Right hindlimb (tissue), 1 donor: ENCODE measurements at places on chromosomes 2 and 18.

- DNase-seq, result no peak
Observed at GRCh38 chr2:170339750-170340692, 162.1 kb downstream of the MYO3B start.

DNA sequence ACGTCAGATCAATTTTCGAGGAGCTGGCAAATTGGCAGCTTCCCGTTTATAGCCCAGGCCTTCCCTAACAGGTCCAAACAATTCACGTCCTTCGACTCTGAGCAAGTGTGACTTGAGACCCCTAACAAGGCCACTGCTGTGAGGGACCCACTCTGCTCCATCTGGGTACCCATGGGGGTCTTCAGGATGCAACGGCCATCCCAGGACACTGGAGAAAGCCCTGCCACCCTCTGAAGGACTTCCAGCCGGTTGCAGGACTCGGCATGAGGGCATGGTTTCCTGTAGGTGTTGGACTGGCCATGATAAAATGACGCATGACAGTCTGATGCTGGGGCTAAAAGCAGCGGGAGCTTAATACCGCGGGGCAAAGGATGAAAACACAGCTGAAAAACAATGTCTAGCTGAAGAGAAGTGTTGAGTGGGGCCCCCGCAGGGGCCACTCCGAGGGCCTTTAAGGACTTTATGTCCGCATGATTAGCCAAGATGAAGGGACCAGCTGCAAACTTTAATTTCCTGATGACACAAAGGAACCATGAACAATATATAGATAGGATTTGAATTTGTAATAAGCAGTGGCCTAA lies 113.3 kb upstream of the ZNF521 start:
- DNase-seq, result no peak

- DNase-seq, result no peak
Observed at GRCh38 chr2:212180408-212181083, 358.1 kb downstream of the ERBB4 start.

GRCh38 chr2:178142274-178143065 lies 30.2 kb downstream of the RBM45 start:
- DNase-seq, result no peak

DNA sequence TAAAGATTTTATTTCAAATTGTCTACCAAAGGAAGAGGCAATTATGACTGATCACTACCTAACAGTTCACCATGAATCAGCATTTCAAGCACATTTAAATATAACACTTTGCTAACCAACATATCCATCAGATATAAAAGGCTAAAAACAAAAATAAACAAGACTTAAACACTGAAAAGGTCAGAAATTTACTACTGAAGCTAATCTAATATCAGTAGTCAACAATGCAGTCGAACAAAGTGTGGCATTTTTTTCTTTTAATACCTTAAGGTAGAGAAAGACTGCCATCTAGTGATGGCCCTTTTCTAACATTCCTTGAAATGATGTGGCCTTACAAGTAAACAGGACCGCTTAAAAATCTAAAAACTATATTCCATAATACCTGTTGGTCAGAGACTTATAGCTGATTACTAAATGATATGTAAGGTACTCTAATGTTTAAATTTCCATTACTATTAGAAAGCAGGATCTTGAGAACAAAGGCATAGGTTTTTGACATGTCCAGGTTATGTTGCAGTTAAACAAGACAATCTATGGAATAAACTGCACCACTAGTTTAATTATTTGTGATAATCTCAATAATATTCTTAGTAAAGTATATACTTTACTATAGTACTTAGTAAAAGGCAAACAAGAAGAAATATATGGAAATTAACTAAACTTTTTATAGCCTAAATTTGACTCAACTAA lies 80.0 kb downstream of the EXOC6B start:
- DNase-seq, result no peak

GRCh38 chr2:235270956-235271355 lies 222.9 kb upstream of the AGAP1 start:
- DNase-seq, result no peak

GRCh38 chr2:20565623-20566236 lies 85.2 kb downstream of the HS1BP3 start:
- DNase-seq, result no peak

- no peak for DNase-seq
Observed at GRCh38 chr2:7022492-7023385, 105.5 kb downstream of the RNF144A start.

- no peak for DNase-seq
Observed at GRCh38 chr2:241538838-241539615, 19.5 kb upstream of the BOK start.

DNA sequence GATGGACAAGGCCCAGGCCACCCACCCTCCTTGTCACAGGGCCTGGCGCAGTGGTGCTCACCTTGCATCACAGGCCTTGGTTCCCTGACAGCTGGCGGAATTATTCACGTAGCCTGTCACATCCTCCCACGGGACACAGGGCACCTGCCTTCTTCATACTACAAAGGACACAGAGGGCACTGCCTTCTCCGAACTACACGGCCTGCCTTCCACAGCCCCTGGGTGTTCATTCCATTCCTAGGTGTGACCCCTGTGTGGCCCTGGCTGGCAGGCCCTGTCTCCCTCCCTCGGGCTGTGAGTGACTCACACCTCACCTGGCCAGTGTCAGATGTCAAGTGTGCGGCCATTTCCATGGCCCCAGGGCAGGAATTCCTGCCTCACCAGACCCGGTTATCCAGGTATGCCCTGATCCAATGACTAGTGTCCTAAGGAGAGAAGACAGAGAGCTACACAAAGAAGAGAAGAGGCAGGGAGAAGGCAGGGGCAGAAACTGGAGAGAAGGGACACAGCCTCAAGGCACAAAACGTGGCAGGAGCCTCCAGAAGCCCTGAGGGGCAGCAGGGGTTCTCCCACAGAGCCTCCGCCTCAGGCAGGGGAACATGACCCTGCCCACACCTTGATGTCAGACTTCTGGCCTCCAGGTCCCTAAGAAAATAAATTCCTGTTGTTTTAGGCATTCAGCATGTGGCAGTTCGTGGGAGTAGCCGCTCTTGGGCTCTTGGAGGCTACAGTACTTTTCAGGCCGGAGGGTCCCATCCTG lies 43.4 kb downstream of the MBP start:
- DNase-seq, result no peak

GRCh38 chr2:230335461-230335863 lies 8.5 kb downstream of the SP140L start:
- DNase-seq, result no peak

DNA sequence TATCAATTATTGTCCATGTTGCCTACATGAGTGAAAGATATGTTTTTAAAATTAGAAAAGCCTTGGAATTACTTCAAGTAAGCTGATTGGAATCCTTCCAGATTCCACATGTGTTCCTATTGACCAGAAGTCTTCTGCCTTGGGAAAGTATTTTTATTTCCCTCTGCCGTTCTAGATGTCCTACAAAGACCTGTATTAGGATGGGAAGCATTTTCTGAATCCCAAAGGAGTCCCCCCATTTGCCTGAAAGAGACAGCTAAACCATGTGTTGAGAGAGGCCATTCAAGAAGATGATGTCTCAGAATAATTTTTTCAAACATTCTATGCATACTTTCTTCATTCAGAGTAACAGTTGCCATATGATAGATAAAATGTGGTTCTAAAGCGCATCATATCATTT lies 19.0 kb upstream of the MYO1B start:
- no peak for DNase-seq

DNA sequence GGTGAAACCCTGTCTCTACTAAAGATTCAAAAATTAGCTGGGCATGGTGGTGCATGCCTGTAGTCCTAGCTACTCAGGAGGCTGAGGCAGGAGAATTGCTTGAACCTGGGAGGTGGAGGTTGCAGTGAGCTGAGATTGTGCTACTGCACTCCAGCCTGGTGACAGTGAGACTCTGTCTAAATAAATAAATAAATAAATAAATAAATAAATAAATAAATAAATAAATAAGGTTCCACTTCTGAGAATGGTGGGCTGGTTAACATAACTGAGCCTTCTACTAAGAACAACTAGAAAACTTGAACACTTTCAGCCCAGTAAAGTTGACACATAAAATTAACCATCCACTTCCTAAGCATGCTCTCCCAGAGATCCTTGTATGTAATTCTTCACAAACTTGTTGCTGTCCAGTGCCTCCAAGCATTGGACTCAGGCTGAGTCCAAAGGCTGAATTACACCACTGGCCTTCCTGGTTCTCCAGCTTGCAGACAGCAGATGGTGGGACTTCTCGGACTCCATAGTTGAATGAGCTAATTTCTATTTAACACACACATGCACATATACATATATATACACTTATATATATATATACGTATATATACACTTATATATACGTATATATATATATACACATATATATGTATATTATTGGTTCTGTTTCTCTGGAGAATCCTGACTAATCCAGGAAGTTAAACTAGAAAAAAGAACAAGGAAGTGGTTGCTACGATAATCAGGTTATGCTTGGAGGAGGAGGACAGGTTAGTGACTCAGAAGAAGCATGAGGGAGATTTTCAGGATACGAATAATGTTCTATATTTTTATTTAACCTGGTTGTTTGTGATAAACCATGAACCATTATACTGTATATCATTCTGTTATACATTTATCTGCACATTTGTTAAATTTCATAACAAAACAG lies 348.8 kb downstream of the METTL4 start:
- DNase-seq, result no peak

GRCh38 chr2:236916651-236917050 lies 169.0 kb upstream of the COPS8 start:
- no peak for DNase-seq

- DNase-seq, result no peak
Observed at GRCh38 chr18:59954241-59954640, 54.4 kb downstream of the PMAIP1 start.

DNA sequence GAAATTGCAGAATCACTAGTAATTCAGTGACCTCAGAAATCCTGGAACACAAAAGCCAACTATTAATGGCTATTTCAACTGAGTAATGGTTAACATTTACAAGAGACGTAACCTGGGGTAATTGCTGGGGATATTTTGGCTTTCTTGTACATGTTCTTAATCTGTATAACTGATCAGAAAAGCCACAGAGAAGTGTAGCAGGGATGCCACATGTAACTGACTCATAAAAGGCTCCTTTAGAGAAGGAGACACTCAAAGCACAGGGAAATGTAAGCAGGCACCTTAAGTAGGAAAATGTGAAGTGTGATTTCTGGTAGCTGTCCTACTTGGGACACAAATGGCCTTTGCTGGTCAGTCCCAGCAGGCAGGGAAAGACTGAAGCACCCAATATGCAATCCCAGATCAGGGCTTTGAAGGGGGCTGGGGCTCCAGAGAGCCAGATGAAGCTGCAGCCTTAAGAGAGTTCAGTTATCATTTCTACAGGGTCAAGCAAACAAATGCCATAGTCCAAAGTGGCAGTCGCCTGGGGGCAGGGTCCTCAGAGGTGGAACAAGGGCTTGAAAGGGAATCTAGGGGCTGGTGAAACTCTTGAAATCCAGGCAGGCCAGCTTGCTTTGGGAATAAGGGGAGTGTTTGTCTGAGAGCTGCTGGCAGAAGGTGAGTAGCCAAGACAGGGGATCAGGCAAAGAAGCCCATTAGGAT lies 7.2 kb upstream of the SPOPL start:
- no peak for DNase-seq

DNA sequence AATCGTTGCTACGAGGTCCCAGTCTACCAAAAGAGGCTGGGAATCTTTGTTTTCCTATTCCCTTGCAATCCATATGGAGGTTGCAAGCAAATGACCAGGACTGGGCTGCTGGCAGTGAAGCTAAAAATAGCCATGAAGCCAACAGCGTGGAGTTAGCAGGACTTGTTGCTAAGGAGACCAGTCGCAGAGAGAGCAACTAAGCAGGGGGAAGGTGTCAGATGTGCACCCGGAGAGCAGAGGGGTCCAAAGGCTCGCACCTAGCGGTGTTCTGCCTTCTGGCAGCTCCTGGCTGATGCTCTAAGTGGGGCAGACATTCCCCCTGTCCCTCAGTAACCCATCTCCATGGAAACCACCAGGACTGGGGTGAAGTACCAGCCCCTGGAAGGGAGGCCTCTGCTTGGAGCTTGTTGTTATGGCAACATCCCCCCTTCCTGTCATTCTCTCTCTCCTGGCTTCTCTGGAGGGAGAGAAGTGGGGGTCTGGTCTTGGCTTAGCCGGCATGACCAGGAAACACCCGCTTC lies 84.6 kb downstream of the DNMT3A start:
- peak; percentile 78 for DNase-seq

- DNase-seq, result no peak
Observed at GRCh38 chr18:37762076-37762621, 196.6 kb upstream of the CELF4 start.

- no peak for DNase-seq
Observed at GRCh38 chr18:24731158-24731557, 270.7 kb downstream of the HRH4 start.

- no peak for DNase-seq
Observed at GRCh38 chr18:1392865-1393734, 488.4 kb downstream of the ADCYAP1 start.

GRCh38 chr2:105775809-105776559 lies 31.3 kb downstream of the NCK2 start:
- DNase-seq, result no peak

GRCh38 chr2:217838409-217838831 lies 164.4 kb downstream of the TNS1 start:
- no peak for DNase-seq

DNA sequence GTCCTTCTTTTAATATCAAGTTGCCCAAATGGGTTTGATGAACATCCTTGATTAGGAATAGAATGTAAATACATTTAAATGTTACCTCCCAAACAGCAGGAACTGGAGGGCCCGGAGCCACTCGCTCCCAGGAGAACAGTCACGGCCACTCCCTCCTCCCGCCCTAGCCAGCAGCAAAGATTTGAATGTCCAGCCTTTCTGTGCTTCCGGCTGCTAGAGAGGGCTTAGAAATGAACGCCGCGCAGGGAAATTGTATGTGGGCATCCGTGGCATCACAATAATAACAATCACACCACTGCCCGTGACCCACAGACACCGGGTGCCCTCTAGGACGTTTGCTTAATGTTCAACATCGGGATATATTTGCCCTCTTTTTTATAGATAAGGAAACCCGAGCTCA lies 164.9 kb upstream of the SALL3 start:
- no peak for DNase-seq

DNA sequence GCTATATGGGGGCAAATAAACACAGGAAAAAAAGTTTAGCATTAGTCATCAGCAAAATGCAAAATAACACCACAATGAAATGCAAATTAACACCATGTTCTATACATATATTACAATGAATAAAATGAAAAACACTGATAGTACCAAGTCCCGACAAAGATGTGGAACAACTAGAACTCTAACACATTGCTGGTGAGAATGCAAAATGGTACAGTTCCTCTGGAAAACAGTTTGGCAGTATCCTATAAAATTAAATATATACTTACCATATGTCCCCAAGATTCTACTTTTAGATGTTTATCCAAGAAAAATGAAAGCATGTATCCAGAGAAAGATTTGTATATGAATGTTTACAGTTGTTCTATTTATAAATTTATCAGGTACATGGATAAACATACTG lies 198.9 kb downstream of the NRXN1 start:
- no peak for DNase-seq

- DNase-seq, result no peak
Observed at GRCh38 chr2:122080316-122080715, 324.9 kb downstream of the TSN start.

DNA sequence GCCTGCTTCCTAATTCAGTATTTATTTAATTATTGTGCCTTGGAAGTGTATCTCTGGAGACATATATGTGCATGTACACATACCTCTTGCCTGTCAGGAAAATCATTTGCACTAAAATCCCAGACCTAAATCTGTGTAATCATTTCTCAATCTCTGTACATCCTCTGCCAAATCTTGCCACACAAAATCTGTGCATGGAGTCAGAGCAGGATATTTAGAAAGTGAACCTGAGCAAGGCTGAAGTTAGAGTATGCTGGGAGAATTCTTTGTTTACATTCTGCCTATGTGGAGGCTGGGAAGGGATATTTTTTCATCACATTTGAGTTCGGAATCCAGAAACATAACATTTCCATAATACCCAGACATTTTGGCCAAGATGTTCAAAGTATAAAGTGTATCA lies 9.3 kb downstream of the XRCC5 start:
- no peak for DNase-seq
